ENCODE measurements at places on chromosomes 5 and 9.

GRCh38 chr9:97900738-97901565 lies 21.3 kb downstream of the TRMO start:
- H3K27ac ChIP-seq, result no peak overlapping the region
- no peak overlapping the region for H3K4me3 ChIP-seq
- no peaks in the 10 kb centered on the region for H3K27me3 ChIP-seq
- H3K4me1 ChIP-seq, result no peaks in the 10 kb centered on the region

DNA sequence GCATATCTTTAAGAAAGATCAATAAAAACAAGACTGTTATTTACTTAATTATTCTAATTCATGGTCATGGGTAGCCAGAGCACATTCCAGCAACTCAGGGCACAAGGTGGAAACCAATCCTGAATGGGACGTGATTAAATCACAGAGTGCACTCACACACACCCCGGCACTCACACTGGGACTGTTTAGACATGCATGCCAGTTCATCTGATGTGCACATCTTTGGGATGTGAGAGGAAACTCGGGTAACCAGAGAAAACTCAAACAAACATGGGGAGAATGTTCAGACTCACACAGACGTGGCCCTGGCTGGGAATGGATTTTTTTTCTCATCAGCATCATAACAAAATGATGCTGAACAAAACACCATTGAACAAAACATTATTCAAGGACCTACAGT lies 29.4 kb downstream of the SMAD5 start:
- H3K4me3 ChIP-seq, result no peak overlapping the region
- H3K36me3 ChIP-seq, result peaks cover 27% of the 10 kb centered on the region
- no peaks in the 10 kb centered on the region for H3K4me1 ChIP-seq
- DNase-seq, result no peak

DNA sequence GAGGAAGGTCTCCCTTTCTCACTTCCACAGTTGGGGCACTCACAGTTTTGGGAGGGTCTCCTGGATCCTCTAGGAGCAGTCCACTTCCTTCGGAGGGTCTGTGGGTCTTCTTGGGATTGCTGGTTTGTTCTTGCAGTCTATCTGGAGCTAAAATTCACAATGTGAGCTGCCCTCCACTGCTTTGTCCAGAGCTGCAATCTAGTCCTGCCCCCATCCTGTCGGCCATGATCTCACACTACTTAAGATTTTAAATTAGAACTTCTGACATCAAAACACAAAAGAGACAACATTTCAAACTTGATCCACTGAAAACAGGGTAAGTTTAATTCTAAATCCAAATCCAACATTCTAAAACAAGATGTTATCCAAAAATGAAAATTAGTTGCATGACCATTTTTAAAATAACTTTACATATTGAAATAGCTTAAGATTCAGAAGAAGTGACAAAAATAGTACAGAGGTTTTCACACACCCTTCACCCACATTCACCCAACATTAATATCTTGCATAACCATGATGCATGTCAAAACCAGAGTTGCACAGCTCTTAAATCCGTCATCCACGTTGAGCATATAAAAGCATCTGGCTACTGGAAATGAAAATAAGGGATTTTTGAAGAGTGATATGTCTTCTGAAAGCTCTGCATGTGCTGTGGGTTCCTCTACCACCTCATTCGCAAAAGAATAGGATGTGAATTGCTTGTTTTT lies 113.7 kb upstream of the EPB41L4A start:
- DNase-seq, result no peak
- no peak overlapping the region for H3K4me3 ChIP-seq
- no peaks in the 10 kb centered on the region for H3K36me3 ChIP-seq
- H3K27ac ChIP-seq, result no peak overlapping the region
- no peaks in the 10 kb centered on the region for H3K4me1 ChIP-seq

DNA sequence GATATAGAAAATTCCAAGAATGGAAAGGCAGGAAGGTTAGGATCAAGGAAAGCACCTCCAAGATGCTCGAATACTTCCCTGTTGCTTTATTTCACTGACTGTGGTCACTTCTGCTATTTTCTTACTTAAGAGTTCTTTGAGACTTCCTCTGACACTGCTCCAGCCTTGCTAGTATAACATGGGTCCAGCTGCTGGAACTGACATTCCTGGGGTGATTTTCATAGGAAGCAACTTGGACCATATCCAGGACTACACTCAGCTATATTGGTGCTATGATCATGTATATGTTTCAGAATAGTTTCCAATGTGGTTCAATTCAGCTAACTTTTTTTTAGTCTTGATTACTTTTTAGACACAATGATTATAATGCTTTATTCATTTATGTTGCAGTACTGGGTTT lies 81.6 kb upstream of the CKMT2 start:
- H3K36me3 ChIP-seq, result no peaks in the 10 kb centered on the region
- H3K4me1 ChIP-seq, result no peaks in the 10 kb centered on the region
- H3K4me3 ChIP-seq, result no peak overlapping the region

DNA sequence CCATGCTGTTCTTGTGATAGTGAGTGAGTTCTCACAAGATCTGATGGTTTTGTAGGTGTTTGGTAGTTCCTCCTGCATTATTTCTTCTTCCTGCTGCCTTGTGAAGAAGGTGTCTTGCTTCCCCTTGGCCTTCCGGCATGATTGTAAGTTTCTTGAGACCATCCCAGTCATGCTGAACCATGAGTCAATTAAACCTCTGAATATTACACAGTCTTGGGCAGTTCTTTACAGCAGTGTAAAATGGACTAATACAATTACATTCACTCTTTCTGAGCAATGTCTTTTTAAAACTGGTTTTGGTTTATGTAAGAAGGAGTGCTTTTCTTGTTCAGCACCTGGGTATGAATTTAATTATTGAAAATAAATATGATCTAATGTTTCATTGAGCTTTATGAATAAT lies 50.7 kb upstream of the ARRDC3 start:
- no peak overlapping the region for H3K27ac ChIP-seq
- no peak overlapping the region for H3K4me3 ChIP-seq
- DNase-seq, result no peak
- H3K36me3 ChIP-seq, result no peaks in the 10 kb centered on the region
- no peaks in the 10 kb centered on the region for H3K4me1 ChIP-seq
- no peaks in the 10 kb centered on the region for H3K27me3 ChIP-seq

DNA sequence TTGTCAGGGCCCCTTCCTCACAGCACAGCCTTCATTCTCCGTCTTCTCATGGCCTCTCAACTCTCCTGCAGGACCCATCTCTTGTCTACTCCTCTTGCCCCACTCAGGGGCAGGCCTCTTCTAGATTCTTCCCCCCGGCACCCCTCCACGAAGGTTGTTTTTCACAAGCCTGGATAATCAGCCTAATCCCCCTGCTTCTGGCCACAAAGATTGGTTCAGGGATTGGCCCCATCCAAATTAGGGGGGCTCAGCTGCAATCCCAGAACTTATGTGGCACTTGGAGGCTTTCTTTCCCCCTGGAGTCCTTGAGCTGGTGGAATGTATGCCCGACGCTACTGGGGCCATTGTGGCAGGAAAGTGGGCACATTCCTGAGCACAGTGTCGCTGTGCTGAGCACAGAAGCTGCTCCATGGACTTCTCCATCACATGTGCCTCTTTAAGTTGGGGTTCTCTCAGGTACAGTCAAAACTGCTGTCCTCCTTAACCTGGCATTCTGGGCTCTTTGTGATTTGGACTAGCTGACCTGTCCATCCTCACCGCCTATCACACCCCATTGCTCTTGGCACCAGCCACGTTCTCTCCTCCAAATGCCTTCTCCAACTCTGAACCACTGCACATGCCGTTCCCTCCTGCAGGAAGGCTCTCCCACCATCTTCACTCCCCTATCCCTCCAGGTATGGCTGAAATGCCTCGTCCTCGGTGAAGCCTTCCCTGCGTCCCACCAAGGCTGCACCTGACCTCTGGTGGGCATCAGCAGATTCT lies 66.8 kb upstream of the RNF130 start:
- H3K36me3 ChIP-seq, result no peaks in the 10 kb centered on the region
- no peak overlapping the region for H3K27ac ChIP-seq
- H3K4me1 ChIP-seq, result no peaks in the 10 kb centered on the region
- H3K27me3 ChIP-seq, result no peaks in the 10 kb centered on the region

GRCh38 chr9:123866497-123866896 lies 63.4 kb downstream of the DENND1A start:
- H3K4me3 ChIP-seq, result no peak overlapping the region
- no peaks in the 10 kb centered on the region for H3K27me3 ChIP-seq
- no peaks in the 10 kb centered on the region for H3K4me1 ChIP-seq
- H3K27ac ChIP-seq, result no peak overlapping the region

DNA sequence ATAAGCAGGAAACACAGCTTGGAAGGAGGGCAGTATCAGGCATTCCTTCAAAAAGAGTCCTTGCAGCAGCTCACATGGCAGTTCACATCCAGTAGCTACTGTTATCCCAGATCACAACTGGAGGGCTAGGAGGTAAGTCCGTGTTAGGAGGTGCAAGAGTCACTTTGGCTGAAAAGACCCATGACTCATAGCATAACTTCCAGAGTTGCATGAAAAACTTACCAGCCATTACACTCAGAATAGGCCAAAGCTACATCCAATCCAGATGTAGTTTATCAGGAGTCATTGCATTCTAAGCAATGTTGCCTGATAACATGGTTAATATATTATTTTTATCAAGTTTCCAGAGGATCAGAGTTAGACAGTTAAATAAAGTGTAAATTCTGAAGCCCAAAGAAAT lies 1126.4 kb upstream of the SEMA6A start:
- no peaks in the 10 kb centered on the region for H3K36me3 ChIP-seq
- no peaks in the 10 kb centered on the region for H3K27me3 ChIP-seq
- H3K4me3 ChIP-seq, result no peak overlapping the region
- H3K27ac ChIP-seq, result no peak overlapping the region

Data from large intestine (tissue), 12 donors.